ENCODE measurements at places on chromosomes 2 and 18. TPM values are rescaled to one million over a fixed set of nuclear protein-coding genes. Genes with fewer than 3 reads are reported as not detected.

SLC19A3 gene
- not detected for total RNA-seq

CRYGD gene
- not detected for total RNA-seq

TMEM87B gene
- total RNA-seq: 16.8 TPM

PLGLB2 gene
- total RNA-seq: 0.38 TPM

UGT1A5 gene
- not detected for total RNA-seq

ABCB11 gene
- not detected for total RNA-seq

TCF4 gene
- total RNA-seq: 5.4 TPM

GPAT2 gene
- total RNA-seq: 3.7 TPM

SOX11 gene
- not detected for total RNA-seq

NAT8 gene
- not detected for total RNA-seq

DNA sequence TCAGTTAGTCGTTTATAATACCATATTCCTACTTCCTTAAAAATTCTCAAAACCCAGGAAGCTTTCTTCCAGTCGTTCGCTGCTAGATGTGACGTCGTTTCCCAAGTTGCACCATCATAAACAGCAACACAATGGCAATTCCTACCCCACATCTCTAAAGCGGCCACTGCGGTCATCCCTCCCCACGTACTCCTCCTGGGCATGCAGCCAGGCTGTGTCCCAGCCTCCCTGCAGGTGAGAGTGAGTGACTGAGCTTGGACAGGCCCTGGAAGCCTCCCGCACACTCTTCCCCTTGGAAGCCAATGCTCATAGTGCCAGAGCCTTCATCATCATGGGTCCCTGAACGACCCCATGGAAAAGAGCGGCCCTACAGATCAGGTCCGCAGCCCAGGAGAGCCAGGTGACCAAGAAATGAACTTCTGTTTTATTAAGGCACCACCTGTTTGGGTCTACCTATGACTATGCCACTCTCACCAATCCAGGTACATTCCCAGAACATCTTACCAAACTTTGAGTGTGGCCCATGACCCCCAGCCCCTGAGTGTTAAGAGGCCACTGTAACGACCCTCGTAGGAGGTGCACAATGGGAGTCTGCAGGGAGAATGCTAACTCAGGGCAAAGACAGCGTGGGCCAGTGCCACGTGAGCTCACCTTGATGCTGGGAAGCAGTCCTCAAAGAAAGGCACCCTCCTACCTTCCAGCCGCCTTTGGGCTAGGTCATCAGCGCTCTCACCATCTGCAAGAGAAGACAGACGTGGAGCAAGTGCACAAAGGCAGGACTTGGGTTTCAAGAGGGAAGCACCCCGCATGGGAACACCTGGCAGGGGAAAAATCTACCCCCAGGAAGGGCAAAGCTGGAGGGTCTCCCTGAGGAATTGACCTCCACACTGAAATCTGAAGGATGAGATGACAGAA, 74.7 kb upstream of the RAB6C start:
- no peak for DNase-seq

- DNase-seq: no peak
Measured at GRCh38 chr2:228527197-228527881, 345.9 kb upstream of the SPHKAP start.

DNA sequence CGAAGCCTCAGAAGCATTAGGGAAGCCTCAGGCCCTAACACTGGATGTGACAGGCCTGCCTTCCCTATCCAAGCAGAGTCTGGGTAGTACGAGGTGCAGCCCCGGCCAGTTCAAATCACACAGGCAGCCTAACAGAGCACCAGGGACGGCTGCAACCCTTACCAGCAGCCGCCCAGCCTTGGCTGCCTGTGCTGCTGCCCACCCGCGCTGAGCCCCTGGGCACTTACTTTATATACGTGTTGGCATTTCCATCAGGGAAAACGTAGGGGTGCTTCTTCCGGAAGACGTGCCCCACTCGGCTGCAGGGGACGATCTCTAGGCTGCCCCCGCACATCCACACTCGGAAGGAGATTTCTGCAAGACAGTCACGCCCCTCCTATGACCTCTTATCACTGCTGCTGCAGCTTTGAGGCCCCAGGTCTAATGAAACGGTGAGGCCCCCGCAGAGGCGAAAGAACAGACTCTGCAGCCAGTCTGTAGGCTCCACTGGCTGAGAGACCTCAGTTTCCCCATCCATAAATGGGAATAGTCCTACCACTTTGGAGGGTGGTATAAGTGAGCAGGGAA, 124.7 kb upstream of the CAPN13 start:
- no peak for DNase-seq

DNA sequence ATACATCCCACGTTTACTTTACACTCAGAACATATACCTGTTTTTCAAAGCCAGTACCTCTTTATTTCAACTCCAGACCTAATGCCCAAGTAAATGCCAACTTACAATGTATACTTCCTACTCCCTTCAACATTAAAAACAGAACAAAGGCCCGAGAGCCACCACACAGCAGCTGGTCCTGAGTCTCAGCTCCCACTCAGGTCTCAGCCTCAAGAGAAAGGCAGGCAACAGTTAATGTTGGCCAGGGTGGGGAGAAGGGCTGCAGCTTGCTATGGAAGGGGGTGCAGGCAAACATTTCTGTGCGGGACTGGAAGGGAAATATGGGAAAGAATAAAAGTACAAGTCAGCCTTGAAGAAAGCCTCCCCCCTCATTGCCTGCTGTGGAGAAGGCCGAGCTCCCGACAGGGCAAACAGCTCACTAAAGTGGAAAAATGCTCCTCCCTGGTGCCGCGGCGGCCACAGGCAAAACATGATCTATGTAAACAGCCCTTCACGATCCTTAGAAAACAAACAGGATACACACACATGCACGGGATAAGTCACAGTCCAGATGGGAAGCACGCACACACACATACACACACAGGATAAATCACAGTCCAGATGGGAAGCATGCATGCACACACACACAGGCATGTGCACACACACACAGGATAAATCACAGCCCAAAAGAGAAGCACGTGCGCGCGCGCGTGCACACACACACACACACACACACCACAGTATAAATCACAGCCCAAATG, 67.4 kb downstream of the ADNP2 start:
- DNase-seq: no peak

DNA sequence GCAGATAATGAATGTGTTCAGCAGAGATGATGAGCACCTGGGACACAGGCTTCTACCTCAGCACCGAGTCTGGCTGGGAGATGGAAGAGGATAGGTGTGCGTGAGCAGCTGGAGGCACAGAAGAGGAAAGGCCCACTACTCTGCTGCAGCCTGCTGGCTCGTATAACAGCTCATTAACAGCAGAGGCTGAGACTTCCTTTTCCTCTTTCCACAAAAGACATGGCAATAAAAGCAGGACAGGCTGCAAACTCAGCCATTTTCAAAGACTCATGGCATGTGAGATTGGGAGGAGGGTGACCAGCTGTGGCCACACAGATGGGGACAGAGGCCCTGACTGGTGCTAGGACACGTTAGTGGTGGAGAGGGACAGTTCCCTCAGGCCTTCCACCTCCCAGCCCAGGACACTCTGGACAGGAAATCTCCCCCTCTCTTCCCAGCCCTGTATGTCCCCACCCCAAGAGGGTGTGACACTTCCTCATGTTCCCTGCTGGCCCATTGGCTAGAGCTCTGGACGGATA, 60.3 kb downstream of the CACNB4 start:
- no peak for DNase-seq

GRCh38 chr2:82340578-82341053, 2036.1 kb upstream of the LRRTM1 start:
- no peak for DNase-seq

- no peak for DNase-seq
Measured at GRCh38 chr2:212337486-212338343, 200.9 kb downstream of the ERBB4 start.

- DNase-seq: no peak
Measured at GRCh38 chr2:168663993-168664392, 138.4 kb upstream of the NOSTRIN start.

- DNase-seq: no peak
Measured at GRCh38 chr18:33914399-33914798, 310.3 kb downstream of the NOL4 start.

- DNase-seq: no peak
Measured at GRCh38 chr18:4450065-4450658, 4.9 kb downstream of the DLGAP1 start.

DNA sequence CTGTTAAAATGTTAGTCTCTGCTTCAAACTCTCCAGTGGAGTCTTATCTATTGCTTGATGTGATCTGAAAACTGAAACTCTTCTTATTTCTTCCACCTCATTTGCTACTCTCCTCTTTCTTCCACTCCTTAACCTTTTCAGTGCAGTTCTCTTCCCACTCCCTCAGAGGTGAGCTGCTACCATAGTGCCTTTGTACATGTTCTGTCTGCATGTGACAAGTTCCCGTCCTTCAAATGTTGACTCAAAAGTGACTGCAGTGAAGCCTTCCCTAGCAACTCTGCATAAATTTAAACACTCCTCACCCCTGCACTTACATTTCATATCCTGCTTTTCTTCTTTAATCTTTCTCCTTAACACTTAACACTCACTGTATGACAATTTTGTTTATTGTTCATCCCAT, 12.1 kb downstream of the SGO2 start:
- no peak for DNase-seq

DNA sequence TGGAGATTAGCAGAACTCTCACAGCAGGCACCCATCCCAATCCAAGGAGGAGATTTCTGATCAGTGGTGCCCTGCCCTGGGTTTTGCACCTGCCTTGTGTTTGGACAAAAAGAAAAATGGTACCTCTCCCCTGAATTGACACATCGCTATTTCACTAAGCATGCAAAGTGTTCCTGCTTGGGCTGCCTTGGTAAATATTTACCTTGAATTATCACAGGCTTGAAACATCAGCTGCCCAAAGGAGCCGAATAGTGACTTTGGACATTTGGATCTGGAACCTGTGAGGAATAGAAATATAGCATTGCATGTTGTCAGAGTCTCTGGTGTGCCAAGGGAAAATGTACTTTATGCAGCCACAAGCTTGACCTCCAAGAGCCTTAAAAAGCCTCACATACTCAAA, 926.4 kb upstream of the FANCL start:
- DNase-seq: no peak

DNA sequence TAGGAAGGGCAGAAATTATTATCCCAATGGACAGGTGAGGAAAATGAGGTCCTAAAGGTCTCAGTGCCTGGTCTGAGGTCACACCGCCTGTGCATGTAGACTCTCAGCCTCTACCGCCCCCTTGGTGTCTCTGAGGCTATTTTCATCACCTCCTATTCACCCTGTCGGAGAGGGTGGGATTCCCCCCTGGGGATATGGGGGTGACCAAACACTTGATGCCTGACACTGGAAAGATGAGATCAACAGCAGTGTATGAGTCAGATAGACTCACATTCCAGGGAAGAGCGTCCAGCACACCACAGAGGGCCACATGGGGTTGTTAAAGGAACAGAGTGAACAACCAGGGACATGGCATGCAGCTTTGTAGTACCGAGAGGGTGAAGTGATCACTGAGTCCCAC, 199.7 kb downstream of the SMAD2 start:
- DNase-seq: no peak

- no peak for DNase-seq
Measured at GRCh38 chr2:75521225-75521872, 39.4 kb downstream of the EVA1A start.

DNA sequence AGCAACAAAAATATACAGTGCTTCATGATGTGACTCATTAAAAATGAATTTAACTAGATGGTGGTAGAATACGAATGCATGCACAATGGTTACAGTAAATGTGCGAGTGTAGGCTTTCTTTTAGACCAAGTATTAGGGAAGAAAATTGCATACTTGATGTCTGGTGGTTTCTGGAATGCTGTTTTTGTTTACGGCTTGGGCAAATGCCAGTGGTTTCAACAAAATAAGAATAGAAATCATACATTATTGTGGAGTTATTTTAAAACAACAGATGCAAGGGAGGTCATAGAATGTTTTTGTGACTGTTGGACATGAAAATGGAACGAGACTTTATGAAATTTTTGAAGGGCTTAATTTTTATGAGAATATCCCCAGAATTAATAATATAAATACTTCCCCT, 580.9 kb downstream of the PLCL1 start:
- DNase-seq: no peak

DNA sequence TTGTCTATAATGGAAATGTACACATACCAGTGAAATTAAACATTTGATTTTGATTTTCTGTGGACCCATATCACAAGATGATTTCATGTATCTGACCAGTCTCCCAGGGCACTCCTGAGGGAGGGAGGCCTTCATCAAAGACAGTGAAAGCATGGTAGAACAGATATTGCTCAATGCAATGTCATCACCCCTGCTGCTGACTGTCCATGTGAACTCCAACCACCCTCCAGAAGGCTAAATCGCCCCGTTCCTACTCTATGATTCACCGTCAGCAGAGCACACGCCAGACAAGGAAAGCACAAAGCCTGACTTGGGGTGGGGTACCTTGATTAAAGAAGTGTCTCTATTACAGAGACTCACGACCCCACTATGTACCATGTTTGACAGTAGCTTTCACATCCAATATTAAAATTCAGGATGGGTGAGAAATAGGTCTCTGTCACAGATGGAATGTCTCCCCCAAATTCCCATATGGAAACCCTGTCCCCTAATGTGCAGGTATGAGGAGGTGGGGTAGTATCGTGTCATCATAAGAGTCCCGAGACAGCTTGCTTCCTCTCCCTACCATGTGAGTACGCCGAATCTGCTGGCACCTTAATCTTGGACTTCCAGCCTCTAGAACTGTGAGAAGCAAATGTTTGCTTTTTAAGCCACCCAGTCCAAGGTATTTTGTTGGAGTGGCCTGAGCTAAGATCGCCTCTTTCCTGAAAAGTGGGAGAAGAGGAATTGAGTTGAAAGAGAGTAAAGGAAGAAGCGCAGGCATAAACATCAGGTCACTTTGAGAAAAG, 42.4 kb downstream of the CYB5A start:
- DNase-seq: no peak

DNA sequence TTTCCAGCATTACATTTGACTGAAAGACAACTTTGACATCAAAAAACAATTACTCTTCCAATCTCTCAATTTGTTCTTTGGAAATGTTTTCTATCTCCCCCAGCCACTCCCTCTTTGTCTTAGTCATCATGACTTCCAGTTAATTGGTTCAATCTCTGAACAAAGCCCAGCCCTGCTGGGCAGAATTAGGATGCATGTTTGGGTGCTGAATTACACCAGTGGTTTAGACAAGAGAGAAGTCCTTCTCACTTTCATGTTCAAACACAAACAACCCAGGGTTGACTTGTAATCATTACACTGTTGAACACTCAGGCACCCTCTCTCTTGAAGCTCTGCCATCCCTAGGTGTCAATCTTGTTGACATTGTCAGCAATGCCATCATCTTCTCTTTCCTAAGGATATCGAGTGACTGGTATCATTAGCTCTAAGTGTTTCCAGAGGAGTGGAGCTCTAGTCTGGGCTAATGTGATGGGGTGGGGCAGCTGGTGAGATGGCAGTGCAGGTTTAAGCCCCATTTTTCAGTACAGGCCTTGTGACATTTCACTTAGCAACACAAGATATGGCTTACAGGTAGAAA, 90.8 kb upstream of the MEIS1 start:
- DNase-seq: no peak
